ENCODE measurements at places on chromosomes 16 and 17. TPM values are rescaled to one million over a fixed set of nuclear protein-coding genes. Genes with fewer than 3 reads are reported as not detected.

The SULT1A2 gene
- polyA plus RNA-seq: not detected

The NOTUM gene
- polyA plus RNA-seq: not detected

The TEKT5 gene
- polyA plus RNA-seq: not detected

The CACNG1 gene
- not detected for polyA plus RNA-seq

The CIITA gene
- 0.09 TPM for polyA plus RNA-seq

The ABCA9 gene
- polyA plus RNA-seq: 0.24 TPM

The ABCC11 gene
- 0.29 TPM for polyA plus RNA-seq

The SOX15 gene
- 1.1 TPM for polyA plus RNA-seq

The KRTAP3-1 gene
- not detected for polyA plus RNA-seq
